ENCODE measurements at places on chromosomes 3 and 15.

DNA sequence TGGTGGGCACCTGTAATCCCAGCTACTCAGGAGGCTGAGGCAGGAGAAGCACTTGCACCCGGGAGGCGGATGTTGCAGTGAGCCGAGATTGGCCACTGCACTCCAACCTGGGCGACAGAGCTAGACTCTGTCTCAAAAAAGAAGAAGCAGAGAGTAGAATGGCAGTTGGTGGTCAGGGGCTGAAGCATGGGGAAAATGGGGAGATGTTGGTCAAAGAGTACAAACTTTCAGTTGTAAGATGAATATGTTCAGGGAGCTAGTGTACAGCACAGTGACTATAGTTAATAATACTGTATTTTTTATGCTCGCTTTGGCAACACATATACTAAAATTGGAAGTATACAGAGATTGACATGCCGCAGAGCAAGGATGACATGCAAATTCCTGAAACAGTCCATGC is 41.5 kb downstream of the PCNP start:
- DNase-seq: no peak

- DNase-seq: no peak
Observed at GRCh38 chr3:108153451-108153981, 62.7 kb upstream of the CD47 start.

DNA sequence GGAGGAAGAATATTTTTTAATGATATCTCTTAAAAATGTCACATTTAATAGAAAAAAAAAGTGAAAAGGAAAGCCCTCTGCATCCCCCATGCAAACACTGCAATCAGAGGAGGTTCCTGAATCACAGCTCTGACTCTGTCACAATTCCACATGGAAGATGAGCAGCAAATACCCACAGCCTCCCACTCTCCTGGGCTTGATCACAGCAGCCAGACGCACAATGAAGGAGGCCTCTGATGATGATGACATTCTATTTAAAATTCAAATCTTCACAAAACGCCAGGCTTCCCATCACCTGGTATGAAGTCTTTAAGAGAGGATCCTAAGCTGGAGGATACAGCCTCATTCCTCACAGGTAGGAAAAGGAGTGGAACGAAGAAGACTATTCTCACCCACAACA is 9.1 kb upstream of the DIS3L start:
- no peak for DNase-seq

DNA sequence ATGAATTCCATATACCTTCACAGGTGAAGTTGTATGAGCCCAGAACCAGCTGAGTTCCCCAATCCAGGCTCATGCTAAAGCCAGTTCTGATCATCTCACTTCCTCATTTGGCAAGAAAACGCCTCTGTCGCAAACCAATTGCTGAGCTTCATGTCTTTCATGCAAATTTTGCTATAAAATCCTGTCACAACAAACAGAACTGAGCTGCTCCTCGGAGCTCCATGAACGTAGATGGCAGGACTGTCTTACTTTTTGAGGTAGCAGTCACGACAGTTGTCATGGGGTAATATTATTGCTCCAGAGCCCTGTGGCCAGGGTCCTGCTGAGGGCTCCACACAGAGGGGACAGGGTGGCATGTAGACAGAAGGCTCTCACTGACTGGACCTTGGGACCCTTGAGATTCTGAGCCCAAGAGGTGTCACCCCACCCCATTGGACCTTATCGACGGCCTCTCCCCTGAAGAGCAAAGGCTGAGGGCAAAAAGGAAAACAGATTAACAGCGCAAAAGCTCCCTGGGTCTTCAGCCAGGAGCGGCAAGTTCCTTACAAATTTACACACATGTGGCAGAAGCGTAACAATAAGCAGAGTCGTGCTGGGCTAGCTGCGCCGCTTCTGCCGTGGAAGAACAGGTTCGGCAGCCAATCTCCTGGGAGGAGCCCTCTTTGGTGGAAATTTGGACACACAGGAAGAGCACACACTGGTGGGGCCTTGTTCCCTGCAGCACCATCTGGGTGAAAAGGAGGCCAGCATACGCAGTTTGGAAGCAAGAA is 249.2 kb downstream of the OPA1 start:
- peak; percentile 53 for DNase-seq

DNA sequence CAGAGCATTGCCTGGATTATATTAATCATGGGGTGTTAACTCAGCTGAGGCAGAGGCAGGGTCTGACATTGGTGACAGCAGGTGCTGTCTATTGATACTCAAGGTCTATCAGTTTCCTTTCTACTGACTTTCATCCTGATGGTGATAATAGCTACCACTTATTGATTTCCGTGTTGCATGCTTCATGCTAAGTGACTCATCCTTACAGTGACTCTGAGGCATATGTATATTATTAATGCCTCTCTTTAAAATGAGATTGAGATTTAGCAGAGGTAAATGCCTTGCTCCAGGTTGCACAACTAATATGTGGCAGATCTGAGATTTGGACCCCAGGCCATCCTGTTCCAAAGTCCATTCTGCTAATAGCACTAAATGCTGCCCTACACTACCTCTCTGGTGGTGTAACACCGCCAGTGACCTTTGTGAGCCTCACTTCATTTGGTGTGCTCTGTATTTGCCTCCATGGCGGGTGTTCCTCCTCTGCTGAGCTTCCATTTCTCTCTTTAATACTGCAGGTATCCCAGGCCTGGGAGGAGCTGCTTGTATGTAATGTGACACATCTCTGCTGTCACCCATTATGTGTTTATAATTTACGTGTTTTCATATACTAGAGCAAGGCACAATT is 50.4 kb downstream of the GPR171 start:
- DNase-seq: no peak

DNA sequence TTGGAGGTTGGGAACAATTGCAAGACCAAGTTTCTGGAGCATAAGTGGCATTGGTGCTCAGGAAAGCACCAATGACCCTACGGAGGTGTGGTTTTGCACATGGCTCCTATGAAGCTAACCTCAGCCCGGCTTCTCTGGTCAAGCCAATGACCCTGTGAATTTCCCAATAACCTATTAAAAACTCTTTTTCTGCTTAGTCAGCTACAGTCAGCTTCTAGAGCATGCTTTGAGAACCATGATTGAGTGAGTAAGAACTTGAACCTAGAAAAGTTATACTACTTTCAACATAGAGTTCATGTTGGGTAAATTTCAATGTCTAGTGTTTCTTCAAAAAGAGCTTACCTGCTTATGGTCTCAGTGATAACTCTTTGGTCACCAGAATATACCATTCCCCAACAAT is 163.2 kb downstream of the RSL24D1 start:
- no peak for DNase-seq

GRCh38 chr3:183315739-183316138 is 62.7 kb downstream of the B3GNT5 start:
- DNase-seq: no peak

DNA sequence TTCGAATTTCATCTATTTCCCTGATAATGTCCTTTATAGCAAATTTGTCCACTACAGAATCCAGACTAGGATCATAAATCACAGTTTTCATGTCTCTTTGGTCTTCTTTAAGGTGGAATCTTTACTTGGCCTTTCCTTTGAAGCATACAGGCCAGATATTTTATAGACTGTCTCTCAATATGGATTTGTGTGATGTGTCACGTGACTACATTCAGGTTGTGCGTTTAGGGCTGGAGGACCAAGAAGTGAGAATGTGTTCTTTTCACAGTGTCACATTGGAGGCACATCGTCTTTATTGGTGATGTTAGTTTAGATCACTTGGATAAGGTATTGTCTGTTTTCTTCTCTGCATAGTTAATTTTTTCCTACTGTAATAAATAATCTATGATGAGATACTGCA is 232.9 kb downstream of the MEIS2 start:
- no peak for DNase-seq

- no peak for DNase-seq
Observed at GRCh38 chr3:61357902-61358301, 106.7 kb upstream of the FHIT start.

- DNase-seq: no peak
Observed at GRCh38 chr15:78567531-78567930, 2.2 kb downstream of the CHRNA5 start.

DNA sequence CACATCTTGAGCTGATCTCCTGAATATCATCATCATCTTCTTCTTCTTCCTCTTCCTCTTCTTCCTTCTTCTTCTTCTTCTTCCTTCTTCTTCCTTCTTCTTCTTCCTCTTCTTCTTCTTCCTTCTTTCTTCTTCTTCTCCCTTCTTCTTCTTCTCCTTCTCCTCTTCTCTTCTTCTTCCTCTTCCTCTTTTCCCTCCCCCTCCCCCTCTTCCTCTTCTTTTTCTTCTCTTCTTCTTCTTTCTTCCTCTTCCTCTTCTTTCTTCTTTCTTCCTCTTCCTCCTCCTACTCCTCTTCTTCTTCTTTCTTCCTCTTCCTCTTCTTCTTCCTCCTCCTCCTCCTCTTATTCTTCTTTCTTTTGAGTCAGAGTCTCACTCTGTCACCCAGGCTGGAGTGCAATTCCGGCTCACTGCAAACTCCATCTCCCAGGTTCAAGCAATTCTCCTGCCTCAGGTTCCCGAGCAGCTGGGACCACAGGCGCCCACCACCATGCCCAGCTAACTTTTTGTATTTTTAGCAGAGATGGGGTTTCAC is 197.9 kb upstream of the NANOGP8 start:
- DNase-seq: no peak

- DNase-seq: no peak
Observed at GRCh38 chr3:59380146-59380545, 330.3 kb upstream of the CFAP20DC start.

DNA sequence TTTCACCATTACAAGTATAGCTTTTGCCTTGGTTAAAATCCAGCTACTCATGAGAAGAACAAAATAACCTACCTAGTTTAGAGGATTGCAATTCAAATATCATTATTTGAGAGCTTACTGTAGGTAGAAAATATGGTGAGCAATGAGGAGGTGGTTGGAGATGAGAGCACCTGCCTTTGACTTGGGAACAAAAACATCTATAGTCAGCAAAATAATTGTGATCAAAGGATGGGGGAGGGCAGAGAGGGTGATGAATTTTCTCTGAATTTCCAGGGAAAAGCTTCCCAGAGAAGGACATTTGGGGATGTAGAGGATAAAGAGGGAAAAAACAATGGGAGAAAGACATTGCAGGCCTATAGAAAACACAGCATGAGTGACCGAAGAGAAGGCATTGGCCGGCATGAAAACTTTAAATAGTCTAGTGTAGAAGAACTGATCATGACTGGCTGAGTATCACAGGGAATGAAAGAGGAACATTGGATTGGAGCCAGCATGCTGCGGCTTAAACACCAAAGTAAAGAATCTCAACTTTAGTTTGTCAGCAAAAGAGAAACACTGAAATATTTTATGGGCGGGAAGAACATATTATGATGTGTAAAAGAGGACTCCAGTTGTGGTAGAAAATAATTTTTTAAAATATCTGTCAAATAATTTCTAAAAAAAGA is 581.3 kb downstream of the UNC13C start:
- peak; percentile 31 for DNase-seq

- DNase-seq: no peak
Observed at GRCh38 chr3:40042752-40043443, 233.5 kb downstream of the MYRIP start.

- no peak for DNase-seq
Observed at GRCh38 chr3:177744873-177745606, 547.8 kb upstream of the TBL1XR1 start.

DNA sequence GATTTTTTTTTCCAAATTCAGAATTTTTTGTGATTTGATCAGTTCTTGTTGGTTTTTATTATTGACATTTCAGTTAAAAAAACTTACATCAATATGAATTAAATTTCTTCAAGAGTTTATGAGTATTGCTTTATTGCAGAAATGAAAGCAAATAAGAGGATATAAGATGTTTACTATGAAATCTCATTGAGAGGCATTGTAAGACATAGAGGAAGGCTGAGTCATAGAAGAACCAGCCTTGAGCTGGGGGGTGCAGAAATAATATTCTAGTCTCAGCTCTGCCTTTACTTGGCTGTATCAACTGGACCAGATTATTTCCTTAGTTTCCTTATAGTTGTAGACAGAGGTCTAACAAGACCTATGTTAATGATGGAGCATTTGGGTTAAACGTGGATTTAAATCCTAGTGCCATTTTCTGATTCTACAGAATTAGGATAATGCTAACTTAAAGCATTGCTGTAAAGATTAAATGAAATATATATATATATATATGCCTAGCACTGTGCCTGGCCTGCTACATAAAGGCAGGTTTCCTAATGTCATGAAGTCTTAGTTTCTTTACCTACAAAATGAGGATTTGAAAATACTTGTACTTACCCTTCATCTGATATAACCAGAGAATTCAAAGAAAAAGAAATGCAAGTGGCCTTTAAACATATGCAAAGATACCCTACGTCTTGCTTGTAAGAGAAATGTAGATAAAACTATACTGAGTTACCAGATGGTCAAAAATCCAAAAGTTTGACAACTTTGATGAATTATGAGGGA is 7.3 kb downstream of the FAM98B start:
- DNase-seq: no peak

DNA sequence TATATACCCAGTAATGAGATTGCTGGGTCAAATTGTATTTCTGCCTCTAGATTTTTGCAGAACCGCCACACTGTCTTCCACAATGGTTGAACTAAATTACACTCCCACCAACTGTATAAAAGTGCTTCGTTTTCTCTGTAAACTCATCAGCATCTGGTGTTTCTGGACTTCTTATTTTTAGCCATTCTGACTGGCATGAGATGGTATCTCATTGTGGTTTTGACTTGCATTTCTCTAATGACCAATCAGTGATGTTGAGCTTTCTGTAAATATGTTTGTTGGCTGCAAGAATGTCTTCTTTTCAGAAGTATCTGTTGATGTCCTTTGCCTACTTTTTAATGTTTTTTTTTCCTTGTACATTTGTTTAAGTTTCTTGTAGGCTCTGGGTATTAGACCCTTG is 182.9 kb upstream of the TRIM42 start:
- no peak for DNase-seq

- no peak for DNase-seq
Observed at GRCh38 chr3:195511136-195511535, 32.0 kb downstream of the PPP1R2 start.

DNA sequence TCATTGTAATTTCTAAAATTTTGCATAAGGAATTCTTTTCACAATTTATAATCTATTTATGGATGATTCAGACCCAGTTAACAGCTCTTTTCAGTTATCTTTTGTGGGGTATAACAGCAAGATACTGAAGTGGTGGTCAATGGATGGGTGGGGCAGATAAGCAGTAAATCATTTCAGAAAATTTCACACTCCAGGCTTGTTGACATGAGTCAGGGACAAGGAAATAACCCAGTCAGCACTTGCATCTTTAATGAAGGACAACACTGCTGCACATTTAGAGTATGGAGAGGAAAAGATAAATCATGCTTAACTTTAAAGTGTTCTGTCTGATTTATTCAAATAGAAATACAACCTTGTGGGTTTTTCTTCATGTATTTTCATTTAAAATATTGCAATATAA is 181.6 kb downstream of the ROBO1 start:
- DNase-seq: no peak

DNA sequence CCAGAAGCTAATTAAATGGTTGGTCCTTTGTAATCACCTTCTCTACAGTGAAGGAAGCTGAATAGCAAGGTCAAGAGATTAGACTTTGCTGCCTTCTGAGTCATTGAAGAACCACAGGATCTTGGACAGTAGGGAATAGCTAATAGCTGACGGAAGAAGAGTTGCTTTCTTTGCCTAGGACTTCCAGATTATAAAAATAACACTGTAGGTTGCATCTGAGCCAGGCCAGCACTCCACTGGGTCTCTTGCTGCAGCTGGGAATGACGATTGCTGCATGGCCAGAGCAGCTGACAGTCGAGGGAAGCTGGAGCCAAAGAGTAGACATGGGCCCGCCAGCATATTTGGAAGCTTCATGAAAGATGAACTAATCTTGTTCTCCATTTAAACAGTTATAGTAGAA is 81.5 kb upstream of the KCNMB2 start:
- DNase-seq: peak; percentile 88

GRCh38 chr15:77107068-77107467 is 36.2 kb upstream of the TSPAN3 start:
- DNase-seq: peak; percentile 71

- no peak for DNase-seq
Observed at GRCh38 chr15:64865126-64865997, 23.6 kb downstream of the PLEKHO2 start.

Measured in femur (tissue), 1 donor.